Nucleus accumbens (tissue), 56 donors: ENCODE measurements at places on chromosomes 11 and 22.

DNA sequence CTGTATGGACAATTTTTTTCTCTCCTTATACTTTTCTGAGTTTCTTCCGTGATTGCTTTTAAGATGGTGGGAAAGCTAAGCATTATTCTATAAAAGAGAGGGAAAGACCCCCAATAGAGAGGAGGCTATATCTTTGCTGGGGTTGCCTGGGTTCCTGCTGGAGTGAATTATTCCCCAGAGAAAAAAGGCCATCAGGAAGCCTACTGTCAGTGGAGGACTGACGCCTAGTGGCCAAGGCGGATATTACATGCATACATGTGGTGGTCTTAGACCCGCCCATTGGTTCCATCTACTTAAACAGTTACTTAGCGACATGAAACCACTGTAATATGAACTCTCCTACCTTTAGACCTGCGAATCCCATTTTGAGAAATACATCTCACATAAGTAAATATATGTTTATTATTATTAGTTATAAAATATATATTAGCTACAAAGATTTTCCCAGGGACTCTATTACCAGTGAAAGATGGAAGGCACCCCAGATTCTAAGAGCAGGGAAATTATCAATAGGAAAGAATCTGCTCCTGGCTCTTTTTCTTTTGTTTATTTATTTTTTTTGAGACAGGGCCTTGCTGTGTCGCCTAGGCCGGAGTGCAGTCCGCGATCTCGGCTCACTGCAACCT lies 15.7 kb upstream of the PGA3 start:
- DNase-seq = peak; percentile 26

DNA sequence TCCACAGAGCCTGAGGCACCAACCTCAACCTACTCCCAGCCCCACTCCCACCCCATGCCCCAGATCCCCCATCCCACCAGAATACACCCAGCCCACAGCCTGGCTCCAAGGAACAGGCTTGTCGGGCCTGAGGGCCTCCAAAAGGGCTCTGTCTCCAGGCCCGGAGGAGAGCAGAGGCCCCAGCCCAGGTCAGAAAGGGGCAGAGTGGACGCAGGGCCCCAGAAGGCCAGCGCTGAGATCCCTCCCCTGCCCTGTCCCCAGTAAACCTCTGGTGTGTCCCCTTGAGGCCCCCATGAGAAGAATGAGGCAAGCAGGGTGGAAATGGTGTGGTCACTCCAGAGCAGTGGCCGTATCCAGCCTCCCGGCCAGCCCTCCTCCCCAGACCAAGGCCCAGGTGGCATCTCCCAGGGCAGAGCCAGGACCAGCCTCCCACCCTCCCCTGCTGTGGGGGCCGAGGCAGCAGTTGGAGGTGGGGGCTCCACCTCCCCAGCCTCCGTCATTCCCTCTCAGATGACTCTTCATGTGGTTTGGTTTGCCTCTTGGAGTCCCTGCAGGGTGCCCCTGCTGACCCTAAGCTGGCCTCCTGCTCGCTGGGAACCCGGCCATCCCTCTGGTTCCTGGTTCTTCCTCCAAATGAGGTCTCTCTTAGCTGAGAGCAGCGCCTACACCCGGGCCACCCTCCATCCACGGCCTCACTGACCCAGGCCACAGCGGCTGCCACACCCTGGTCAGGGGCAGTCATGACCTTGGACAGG lies 195.0 kb downstream of the IGLL1 start:
- no peak for DNase-seq

GRCh38 chr11:81010631-81011030 lies 1569.8 kb upstream of the TENM4 start:
- no peak for DNase-seq

GRCh38 chr22:18065256-18065655 lies 12.5 kb upstream of the PEX26 start:
- no peak for DNase-seq

DNA sequence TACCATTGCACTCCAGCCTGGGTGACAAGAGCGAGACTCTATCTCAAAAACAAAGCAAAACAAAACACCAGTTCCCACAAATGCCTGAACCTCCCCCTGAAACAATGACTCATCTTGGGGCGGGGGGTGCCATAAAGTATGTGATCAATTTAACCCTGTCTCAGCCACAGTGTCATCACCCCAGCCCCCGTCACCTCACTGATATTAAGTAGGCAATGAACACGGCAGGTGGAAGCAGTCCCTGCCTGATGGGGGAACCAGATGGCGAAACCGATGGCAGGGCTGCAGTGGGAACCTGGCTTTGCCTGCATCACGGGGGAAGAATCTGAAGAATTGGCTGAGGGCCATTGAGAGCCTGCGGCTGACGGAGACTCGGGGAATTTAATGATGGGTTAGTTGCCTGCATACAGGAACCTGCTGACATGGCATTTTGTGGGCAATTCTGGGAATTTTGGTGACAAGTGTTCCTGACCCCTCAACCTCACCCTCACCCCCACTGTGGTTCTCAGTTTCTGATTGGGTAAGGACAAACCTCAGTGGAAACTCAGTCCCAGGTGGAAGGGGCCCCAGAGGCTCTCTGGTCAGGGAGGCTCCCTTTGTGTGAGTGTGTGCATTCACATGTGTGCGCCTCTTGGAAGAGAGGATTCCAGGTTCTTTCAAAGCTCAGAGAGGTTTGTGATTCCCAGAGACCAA lies 39.1 kb upstream of the SHISAL1 start:
- no peak for DNase-seq

- DNase-seq = no peak
Measured at GRCh38 chr22:37442135-37442534, 14.9 kb upstream of the ELFN2 start.

- DNase-seq = no peak
Measured at GRCh38 chr11:121311373-121311772, 18.8 kb downstream of the SC5D start.

GRCh38 chr11:44014968-44015623 lies 32.7 kb upstream of the ACCSL start:
- DNase-seq = no peak

DNA sequence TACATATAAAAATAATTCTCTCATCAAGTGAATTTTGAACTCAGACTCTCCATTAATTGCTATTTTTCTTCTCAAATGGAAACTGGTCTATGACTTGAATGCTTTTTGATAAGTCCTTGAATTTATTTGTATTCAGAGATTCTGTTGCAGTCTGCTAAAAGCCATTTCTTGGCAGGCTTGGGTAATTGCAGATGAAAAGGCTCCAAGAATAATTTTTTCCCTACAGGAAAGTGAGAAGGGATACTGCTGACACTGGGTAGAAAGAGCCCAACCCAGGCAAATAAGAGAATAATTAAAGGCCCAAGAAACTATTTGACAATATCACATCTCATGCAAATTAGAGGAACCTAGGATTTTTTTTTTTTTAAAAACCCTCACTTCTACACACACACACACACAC lies 246.5 kb upstream of the DDI1 start:
- no peak for DNase-seq

GRCh38 chr11:1928891-1929541 lies 9.5 kb downstream of the TNNT3 start:
- DNase-seq = no peak

- no peak for DNase-seq
Measured at GRCh38 chr11:92406472-92406871, 181.9 kb downstream of the FAT3 start.
